ENCODE measurements at places on chromosomes 5 and 9.

- DNase-seq, result no peak
Measured at GRCh38 chr5:128711216-128711615, 173.2 kb upstream of the FBN2 start.

DNA sequence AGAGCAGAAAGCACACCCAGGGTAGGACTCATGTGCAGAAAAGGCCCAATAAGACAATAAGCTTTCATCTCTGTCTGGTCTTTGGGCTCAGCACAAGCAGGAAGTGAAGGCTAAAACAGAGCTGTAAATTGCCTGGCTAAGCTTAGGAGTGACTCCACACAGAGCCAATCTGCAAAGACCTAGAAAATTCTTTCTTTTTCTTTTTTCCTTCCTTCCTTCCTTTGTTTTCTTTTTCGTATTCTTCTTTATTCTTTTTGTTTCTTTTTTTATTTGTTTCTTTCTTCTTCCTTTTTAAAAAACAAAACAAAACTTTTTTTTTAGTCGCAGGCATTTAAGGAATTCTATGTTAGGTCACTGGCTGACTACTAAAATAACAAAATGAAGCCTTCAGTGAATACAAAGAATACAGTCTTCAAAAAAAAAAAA, 12.2 kb downstream of the SLC35A4 start:
- DNase-seq, result no peak

- DNase-seq, result peak; percentile 56
Measured at GRCh38 chr5:78747055-78747454, 98.5 kb upstream of the LHFPL2 start.

DNA sequence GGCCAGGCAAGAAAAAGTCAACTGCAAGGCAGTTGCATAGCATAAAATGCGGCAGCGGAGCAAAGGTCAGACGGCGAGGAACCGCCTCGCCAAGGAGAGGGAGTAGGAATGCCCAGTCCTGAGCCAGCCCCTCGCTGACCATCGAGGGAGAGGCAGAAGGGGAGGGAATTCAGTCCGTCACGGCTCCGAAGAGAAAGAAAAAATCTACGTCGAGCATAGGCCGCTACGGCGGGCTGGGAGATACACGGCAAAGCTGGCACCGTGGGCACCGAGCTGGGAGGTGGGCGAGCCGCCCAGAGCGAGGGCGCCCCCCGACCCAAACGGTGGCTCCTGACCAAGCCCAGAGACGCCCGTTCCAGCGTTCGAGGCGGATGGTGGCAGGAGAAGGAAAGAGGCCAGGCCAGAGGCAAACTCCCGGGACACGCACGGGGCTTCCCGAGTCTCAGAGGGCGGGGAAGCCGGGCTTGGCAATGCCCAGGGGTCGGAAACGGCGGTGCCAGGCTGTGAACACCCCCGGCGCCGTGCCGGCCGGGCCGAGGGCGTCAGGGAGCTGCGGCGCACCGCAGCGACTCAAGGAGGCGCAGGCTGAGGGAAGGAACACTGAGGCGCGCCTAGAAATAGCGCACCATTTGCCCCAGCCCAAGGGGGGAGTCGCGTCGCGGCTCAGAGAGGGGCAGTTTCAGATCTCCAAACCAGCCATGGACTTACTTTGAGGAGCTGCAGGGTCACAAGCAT, 518 bp downstream of the SPRY4 start:
- DNase-seq, result no peak

GRCh38 chr5:28208356-28208755, 1170.0 kb upstream of the CDH9 start:
- DNase-seq, result no peak

DNA sequence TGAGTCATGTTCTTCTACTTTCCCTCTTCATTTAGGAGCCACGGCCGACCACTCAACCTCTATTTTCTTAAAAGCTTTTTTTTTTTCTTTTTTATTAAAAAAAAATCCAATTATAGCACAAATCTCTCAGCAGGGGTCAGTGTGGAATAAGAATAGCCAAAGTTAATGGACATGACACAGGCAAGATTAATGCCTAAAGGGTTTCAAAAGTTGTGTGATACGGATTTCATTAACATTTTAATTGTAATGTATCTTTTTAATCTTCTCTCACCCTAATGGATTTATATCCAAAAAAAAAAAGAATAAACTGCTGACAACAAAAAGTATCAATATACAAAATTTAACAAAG, 5.4 kb downstream of the NACC2 start:
- DNase-seq, result no peak

DNA sequence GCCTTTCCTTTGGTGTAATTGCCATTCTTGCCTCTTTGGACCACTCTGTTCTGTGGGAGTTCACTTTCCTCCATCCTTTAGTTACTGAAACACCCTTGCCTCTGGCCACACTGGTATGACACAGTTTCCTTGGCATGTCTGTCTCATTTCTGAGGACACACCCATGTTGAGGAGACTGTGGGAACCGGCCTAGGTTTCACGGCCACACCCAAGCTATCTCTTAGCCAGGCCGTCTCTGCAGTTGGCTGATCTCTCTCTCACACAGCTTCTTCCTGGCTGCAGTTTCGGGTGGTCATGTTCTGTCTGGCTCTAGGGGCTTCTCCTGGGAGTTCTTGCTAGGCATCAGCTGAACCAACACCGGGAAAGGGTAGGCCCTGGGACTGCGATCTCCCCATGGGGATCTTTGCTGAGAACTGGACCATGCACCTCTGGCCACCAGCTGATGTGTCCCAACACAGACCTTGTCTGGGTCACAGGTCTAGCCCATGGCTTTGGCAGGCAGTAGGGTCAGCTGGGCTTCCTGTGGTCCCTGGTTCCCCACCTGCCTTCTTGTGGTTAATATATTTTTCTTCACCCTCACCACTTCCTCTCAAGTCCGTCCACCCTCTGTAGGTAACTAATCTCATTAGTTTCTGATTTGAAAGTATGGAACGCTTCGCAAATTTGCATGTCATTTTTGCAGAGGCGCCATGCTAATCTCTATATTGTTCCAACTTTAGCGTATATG, 24.9 kb downstream of the ARHGEF37 start:
- no peak for DNase-seq

DNA sequence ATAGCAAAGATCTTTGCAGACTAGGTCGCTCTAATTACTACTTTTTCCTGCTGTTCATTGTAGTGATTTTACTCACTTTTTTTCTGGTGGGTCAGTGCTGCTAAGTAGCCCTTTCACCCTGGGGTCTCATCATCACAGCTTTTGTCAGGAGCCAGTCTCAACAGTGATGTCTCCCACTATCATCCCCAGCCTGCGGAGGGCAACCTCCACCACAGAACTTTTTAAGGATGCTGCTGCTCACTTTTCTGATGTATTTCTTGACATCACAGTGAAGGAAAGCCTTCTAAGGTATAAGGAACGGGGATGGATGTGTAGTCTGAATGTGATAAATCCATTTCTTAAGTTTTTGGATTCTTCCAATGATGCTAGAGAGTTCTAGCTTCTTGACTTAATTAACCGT, 242.5 kb upstream of the RIOK2 start:
- no peak for DNase-seq

DNA sequence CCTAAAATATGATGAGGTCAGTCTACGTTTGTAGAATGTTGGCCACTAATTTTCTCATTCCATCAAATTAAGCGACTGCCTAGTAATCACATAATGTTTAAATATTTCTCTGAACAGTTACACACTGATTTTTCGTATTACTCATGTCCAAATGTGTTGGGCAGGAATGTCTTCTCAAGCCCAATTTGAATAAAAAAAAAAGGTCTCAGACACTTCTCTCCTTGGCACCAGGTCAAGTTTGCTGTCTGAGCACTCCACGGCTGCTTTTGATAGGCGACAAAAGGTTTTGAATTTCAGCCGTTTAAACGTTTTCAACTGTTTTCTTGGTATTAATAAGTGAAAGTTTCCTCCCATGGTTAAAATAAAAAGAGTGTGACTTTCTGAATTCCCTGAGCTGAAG, 542.1 kb downstream of the IRX1 start:
- no peak for DNase-seq

GRCh38 chr5:53151713-53152458, 42.3 kb upstream of the MOCS2 start:
- DNase-seq, result no peak

DNA sequence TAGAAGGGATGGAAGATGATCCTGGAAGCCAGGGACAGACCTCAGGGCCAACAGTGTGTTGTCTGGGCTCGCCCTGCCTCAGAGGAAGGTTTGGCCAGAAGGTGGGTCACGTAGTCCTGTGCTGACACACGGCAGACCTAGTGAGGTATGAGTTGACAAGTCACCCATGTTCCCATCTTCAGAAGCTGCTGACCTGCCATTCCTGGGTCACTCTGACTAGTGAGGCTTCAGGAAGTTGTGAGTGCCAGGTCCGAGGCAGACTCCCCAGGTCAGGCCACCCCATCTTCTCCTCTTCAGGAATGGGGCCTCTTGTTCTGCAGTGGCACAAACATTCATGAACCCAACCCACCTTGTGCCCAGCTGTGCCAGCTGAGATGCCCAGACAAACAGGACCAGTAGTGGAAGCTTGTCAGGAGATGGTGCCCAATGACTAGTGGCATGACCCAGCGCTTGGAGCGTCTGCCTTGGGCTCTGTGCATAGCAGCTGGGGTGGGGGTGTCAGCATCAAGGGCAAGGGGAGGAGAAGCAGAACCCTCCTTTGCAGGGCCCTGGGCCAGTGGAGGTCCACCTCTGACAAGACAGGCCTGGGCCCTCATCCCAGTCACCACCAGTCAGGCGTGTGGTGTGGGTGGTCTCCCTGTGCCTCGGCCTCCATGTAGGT, 16.8 kb upstream of the ANGPTL2 start:
- no peak for DNase-seq

- no peak for DNase-seq
Measured at GRCh38 chr5:23742701-23743100, 235.3 kb downstream of the PRDM9 start.

DNA sequence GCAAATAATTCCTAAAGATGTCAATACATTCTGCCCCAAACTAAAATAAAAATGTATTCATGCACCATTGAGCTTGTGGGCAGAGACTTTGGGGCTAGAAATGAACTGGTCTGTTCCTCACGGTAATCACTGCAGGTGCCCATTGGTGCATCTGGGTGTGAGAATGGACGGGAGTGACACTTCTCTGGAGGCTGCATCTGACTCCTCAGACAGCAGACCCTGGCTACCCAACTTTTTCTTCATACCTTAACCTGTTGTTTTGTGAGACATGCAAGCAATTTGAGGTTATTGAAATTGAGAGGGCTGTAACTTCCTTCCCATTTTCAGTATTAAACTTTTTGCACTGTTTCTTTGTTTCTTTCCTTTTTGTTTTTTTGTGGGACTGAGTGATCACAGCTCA, 333.4 kb downstream of the ICE1 start:
- no peak for DNase-seq

DNA sequence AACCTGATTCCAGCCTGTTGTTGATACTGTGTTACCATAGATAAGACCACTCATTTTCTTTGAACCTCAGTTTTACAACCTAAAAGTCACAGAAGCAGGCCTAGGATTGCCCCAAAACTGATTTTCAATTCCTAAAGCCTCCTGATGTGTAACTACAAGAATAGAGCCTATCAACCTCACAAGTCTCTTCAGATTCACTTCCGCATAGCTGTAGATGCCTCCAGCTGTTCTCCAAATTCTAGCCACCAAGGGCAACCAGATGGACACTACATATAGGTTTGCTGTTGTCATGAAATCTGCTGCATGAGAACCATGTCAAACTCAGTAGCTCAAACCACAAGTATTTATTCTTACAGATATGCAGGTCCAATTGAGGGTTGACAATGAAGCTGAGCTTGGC, 143.5 kb downstream of the SPATA31D1 start:
- no peak for DNase-seq

DNA sequence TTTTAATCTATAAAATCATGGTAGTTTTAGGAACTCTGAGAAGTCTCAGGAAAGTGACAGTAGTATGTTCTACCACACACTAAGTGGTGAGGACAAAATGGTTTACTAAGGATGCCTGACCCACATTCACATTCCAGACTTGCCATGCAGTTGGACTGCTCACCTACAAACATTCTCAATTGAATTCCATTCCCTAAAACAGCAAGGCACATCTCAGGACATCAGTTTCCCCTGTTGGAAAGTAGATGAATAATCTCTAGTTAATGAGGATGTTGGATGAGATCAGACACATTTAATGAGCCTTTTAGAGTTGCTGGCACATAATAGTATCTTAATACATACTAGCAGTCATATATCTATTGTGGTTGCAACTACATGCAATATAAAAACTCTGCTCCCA, 76.6 kb downstream of the ZNF618 start:
- no peak for DNase-seq

- DNase-seq, result no peak
Measured at GRCh38 chr9:98806394-98807035, 955 bp upstream of the GALNT12 start.

DNA sequence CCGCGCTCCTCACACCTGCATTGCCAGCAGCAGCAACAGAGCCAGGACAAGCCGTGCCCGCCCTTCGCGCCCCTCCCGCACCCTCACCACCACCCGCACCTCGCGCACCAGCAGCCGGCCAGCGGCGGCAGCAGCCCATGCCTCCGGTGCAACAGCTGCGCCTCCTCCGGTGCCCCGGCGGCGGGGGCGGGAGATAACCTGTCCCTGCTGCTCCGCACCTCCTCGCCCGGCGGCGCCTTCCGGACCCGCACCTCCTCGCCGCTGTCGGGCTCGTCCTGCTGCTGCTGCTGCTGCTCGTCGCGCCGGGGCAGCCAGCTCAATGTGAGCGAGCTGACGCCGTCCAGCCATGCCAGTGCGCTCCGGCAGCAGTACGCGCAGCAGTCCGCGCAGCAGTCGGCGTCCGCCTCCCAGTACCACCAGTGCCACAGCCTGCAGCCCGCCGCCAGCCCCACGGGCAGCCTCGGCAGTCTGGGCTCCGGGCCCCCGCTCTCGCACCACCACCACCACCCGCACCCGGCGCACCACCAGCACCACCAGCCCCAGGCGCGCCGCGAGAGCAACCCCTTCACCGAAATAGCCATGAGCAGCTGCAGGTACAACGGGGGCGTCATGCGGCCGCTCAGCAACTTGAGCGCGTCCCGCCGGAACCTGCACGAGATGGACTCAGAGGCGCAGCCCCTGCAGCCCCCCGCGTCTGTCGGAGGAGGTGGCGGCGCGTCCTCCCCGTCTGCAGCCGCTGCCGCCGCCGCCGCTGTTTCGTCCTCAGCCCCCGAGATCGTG, 517 bp downstream of the KCNN2 start:
- DNase-seq, result no peak

DNA sequence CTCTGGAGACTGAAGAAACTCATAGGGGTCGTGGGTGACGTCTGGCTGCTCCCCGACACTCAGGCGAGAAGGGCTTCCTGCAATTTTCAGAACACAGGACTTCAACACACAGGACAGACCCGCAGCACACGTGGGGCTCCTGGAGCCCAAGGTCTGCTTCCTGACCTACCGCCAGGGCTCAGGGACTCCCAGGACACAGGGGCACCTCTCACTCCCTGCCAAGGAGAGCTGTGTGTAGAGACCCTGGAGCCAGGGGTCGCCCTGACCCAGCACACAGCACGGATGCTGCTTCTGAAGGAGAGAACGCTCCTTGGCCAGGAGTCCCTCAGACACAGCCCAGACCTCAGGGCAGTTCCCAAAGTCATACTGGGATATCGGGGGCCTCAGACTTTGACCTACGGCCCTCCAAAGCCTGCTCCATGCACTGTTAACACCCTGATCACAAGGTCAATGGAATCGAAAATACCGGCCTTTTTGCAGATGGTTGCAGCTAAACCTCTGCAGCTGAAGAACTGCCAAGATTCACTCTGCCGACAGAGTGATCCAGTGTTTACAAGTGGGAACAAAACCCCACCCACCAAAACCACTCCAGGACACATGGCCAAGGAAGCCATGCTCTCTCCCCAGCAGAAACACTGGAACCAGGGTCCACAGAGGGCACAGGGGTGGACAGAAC, 13.8 kb upstream of the ZDHHC11 start:
- no peak for DNase-seq

Data from H1 (cell line).